ENCODE measurements at places on chromosomes 4 and X.

GRCh38 chrX:109857584-109858228 is 124.6 kb upstream of the ACSL4 start:
- DNase-seq: peak; percentile 24

- DNase-seq: peak; percentile 53
Observed at GRCh38 chr4:113293043-113293560, 243.6 kb downstream of the ANK2 start.

DNA sequence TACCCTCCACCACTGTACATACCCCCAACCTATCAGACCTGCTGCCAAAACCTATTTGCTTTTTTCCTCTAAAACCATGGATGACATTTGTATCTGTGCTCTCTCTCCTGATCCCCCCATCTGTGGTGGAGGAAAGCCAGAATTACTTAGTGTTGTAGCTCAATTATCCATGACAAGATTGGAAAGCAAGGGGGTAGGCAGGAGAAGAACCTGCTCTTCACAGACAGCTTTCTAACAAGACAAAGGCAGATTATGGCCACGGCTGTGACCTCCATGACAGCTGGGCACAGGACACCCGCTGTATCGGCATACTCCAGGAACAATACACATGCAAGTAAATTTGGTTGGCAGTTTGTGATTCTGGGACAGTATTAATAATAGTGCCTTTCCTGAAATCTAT is 186.7 kb downstream of the ENOX2 start:
- no peak for DNase-seq

- DNase-seq: peak; percentile 72
Observed at GRCh38 chrX:68433155-68433980, at the start of gene OPHN1. Gene OPHN1, minus strand, starts transcription at chrX:68433495. Its CDS starts 475 bp downstream, at chrX:68433020.

- DNase-seq: peak; percentile 59
Observed at GRCh38 chr4:80171251-80171650, 26.1 kb upstream of the PRDM8 start.

- peak; percentile 10 for DNase-seq
Observed at GRCh38 chr4:39976945-39977488, 694 bp downstream of the PDS5A start.

DNA sequence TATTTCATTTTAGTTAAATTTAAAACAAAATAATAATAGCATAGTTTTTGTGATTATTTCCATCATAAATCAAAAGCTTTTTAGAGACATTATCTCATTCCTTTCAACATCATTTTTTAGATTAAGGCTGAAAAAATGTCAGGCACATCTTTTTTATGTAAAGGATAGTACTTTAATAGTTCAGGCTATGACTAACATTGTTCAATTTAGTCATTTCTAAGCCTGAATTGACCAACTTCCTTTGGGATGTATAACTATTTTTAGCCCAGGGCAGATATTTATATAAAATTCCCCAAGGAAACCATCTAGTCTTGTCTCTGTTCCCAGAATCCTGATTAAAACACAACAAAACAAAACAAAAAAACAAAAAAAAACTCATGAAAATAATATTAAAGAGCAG is 145.6 kb upstream of the PCDH18 start:
- peak; percentile 85 for DNase-seq

DNA sequence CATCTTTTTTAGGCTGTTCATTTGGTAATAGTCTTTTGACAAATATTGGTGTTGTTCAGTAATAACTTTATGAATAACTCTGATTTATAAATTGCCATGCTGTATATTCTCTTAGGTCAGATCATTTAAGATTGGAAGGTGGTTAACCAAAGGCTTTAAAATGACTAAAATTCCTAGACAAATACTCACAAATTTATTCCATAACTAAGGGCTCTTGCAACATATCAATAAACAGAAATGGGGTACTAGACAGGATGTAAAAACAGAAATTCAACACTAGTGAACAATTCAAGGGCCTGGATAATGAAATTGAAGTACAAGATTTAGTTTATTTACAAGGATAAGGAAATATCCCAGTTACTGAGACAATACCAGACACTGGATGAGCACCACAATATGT is 328.6 kb downstream of the PCDH19 start:
- peak; percentile 61 for DNase-seq

DNA sequence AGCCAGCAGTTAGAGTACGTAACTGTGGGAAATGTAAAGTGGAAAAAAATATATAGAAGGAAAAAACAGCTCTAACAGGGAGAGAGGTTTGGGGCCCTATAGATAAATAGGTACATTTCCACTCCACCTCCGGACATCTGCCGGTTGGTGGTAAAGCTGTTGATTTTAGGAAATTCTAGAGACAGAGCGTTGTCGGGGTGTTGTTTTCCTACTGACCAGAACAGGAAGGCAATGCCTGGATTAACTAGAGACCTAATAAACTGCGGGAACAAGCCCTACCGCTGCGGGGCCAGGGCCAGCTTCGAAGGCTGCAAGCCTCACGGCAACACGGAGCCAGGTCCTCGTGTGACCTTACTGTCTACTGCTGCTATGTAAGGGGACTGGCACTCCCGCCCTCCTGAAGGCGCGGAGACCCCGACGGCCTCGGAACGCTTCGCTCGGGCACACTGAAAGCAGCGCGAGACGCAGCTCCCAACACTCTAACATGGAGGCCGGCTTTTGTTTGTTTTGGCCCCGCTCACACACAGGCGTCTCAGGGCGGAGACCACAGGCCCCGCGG is 702 bp upstream of the CDKN2AIP start:
- no peak for DNase-seq

GRCh38 chr4:155592179-155592937 is 74.3 kb upstream of the GUCY1A1 start:
- peak; percentile 85 for DNase-seq

DNA sequence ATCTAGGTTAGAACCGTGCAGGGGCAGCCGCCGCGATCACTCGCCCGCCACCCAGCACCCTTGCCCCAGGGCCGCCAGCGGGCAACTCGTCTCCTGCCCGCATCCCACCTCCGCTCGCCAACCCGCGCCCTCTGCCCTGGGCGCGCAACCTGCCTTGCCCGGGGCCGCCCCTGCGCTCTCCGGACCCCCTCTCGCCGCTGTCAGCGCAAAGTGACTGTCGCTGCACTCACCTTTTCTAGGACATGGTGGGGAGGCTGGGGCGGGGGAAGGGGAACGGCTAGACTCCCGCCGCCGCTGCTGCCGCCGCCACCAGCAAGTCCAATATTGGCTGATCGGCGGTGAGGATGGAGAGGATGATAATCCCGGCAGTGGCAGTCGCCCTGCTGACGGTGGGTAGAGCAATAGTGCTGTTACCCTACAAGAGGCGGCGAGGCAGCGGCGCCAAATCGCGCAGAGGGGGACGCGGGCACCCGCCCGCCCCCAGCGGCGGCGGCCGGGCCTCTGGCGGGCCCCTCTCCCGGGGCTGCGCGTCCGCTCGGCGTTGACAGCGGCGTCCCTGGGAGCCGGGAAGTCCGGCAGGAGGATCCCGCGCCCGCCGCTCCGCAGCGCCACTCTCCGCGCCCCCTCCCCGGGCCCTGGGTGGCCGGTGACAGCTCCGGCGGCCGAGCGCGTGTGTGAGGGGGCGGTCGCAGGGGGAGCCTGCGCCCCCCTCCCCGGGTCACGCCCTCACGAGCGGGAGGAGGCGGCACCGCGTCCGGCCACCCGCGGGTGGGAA is 2.3 kb upstream of the NR3C2 start:
- DNase-seq: no peak

DNA sequence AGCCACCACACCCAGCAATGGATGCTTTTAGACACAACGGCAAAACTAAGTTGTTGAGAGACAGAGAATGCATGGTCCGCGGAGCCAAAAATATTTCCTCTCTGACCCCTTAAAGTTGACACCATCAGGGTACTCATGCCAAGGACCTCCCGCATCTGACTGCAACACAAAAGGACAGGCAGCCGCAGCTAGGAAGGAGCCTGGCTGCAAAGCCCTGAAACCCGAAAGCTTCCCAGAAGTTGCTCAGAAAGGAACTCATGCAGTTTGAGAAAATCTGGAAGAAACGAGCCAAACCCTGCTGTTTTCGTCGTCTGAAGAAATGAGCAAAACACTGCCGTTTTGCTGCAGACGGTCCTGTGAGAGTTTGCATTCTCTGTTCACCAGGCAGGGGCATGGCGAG is 16.5 kb downstream of the DHRSX start:
- DNase-seq: no peak

DNA sequence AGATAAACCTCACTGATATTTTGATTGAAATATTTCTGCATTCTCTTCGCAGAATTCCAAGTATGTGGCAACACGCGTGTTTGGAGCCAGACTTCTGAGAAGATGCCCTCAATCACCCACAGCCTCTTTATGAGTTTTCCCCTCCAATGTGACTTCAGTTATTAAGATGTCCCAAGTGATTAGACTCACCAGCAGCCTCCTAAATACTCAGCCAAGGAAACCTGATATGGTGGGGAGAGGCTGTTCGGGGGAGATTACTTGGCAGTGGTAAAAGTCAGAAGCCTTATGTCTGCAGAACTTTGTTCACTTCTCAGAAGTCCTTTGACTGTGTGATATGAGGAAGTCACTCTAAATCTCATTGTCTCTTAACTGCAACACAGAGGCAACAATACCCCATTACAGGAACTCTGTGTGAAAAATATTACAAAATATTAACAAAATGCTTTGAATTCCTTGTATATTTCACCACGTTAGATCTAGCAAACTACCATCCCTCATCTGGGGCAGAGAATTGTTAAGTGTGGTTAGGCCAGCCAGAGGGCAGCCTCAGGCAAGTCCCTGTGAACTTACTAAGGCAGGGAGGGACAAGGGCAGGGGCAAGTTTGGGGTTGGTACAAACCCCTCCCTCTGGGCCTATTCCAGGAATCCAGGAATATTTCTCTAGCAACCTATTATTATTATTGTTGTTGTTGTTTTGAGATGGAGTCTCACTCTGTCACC is 151.4 kb upstream of the USP9X start:
- DNase-seq: peak; percentile 78

DNA sequence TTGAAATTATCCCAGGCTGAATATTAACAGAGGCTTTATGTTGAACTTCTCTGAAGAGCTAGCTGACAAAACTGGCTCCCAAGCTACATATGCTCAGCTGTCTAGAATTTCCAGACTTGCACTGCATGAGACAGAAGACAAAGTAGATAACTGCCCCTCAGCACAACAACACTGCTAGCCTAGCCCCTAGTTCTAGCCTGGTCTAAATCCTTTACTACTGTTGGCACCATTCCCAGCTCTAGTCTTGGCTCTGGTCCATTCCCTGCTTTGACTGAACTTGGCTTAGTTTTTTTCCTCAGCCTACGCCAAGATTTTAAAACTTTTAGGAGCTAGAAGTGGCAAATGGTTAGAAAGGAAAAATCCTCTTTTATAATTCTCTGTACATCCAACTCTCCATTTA is 7.6 kb upstream of the OPHN1 start:
- DNase-seq: peak; percentile 75

DNA sequence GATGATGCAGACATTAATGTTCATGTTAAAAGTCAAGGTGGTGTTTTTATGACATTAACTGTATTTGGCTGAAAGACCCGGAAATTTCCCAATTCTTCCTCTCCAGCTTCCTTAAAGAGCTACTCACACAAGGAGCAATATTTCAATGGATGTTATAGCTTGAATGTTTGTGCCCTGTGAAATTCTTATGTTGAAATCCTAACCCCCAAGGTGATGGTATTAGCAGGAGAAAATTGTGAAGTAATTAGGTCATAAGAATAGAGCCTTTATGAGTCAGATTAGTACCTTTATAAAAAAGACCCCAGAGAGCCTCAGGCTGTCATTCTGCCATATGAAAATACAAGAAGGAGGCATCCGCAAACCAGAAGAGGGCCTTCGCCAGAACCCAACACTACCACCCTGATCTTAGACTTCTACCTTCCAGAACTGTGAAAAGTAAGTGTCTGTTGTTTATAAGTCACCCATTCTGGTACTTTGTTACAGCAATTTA is 3.6 kb downstream of the TLR1 start:
- DNase-seq: no peak

DNA sequence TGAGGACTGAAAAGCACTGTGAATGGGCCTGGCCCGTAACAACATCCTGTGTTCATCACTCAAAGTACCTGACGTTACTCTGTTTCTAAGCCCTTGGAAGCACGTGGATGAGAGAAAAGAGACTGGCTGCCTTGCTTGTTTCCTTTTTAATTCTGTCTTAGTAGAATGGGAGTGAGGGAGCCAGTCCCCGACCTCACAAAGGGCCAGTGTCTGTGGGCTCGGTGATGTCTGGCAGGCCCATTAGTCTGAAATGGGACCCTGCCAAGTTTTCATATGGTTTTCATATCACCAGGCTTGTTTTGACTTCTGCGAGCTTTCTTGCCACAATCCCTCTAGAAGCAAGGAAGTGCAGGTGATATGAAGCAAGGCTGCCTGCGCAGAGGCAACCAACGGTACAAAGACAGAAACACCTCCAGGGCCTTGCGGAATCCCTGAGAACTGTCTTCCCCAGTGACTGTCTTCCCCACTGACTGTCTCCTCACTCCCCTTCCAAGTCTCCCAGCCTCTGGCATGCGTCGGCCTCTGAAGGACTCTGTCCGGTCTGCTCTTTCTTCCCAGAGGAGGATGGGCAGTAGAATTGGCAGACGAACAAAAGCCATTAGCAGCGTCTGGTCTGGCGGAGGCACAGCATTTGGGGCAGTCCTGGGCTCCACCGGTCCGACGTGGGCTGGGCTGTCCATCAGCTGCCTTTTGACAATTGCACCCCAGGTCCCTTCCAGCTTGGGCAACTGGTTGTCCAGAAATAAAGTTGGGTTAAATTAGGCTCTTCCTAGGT is 20.2 kb upstream of the RASL11B start:
- peak; percentile 37 for DNase-seq

DNA sequence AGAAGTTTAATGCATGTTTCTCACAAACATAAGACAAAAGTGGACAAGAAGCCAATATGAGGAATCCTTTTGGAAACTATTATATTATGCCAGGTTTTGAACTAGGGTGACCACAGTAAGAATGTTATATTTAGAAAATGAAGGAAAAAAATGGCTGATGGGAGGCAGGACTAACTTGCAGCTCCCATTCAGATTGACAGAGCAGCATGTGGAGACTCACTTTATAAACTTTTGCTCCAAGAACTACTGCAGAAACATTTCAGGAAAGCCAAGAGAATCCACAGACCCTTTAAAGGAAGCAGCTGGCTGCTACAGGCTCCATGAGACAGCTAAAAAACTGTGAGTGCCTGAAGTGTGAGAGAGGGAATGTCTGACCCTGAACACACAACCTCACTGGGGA is 738.6 kb upstream of the GRIA3 start:
- no peak for DNase-seq

DNA sequence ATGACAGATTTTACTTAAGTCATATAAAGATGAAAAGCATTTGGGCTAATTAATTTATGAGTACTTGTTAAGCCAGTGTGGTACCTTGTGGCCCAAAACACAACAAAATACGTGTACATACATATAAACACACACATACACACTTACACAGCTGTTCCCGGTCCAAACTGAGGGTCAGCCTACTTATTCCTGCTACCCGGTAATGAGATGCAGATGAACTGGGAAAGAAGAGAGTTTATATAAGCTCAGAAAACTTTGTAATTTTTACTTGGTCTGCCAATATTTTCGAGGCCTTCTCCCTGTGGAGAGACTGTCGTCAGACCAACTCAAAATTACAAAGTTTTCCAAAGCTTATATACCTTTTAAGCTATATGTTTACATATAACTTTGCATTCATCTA is 25.8 kb upstream of the PBDC1 start:
- DNase-seq: peak; percentile 5

- no peak for DNase-seq
Observed at GRCh38 chrX:30793075-30793766, 95.8 kb downstream of the TAB3 start.
